BJ (cell line): ENCODE measurements at places on chromosomes 6 and 20.

DNA sequence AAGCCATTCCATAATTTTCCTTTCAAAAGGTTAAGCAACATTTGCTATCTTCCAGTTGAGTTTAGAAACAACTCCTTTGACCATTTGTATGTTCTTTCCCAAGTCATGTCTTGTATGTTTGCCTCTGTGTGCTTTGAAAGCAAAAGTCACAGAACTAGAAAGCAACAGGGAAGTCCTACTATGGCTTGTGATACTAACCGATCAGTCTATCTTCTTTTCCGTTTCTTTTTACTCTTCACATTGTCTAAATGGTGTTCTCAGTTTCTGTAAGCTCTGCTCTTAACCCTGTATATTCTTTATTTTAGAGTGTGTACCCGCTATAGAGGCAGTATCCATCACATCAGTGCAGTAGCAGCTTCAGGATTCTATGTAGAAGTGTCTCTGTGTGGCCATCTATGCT is 32.9 kb downstream of the TMEM244 start:
- no peak for DNase-seq

DNA sequence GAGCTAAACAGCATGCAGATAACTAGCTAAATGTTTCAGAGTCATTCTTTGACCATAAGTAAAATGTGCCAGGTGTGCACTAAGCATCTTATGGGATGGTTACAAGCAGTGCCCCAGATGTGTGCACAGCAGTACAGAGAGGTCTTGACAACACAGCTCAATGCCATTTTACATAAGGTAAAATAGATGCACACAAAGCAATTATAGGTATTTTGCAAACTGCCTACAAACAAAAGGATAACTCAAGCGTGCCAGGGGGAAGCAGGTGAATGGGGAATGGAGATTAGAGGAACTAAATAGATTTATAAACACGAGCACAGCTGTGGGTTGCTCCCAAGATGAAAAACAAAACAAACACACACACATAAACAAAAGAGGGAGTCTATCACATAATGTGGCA is 64.8 kb downstream of the SLC2A10 start:
- no peak for DNase-seq

- DNase-seq: no peak
Observed at GRCh38 chr6:53837865-53838769, 43.3 kb downstream of the LRRC1 start.

DNA sequence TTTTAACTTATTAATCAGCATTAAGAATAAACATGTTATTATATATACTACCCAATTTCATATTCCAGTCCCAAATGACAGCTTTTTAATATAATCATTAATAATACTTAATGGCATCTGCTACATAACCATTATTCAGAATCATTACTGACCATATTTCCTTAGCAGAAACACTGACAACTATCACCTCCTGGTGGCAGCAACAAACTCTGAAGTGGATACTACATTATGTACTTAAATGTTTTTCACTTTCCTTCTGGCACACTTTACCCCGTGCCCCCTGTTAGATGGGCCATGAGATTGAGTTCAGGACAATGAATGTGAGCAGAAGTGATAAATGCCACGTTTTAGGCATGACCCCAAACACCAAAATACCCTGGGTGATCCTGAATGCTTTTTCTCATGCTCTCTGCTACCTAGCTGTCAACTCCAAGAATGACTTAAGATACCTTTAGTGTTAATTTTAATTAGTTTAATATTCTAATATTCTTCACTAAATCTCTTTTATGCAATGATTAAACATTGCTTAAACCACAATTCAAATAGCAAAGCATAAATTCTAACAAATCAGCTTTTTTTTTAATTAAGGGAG is 77.1 kb downstream of the LMBRD1 start:
- DNase-seq: no peak

DNA sequence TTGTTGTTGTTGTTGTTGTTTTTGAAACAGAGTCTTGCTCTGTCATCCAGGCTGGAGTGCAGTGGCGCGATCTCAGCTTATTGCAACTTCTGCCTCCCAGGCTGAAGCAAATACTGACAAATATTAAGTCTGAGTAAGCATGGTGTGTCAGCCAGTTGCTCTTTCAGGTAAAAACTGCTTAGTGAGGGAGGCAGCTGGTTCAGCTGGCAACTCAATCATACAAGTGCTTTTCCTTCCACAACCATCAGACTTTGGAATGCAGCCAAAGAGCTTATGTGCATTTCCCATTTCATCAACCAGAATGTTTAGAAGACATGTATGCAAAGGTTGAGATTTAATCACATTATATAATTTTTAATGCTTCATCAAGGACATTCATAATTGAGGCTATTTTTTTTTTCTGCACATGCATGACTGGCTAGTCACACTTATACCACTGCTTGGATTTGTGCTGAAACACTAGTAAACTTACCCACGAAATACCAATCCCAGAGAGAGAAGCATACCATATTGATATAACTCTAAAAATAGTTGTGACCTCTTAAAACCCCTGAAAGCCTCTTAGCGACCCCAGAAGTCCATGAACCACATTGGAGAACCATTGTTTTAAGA is 56.0 kb downstream of the CLIC5 start:
- DNase-seq: peak; percentile 24

DNA sequence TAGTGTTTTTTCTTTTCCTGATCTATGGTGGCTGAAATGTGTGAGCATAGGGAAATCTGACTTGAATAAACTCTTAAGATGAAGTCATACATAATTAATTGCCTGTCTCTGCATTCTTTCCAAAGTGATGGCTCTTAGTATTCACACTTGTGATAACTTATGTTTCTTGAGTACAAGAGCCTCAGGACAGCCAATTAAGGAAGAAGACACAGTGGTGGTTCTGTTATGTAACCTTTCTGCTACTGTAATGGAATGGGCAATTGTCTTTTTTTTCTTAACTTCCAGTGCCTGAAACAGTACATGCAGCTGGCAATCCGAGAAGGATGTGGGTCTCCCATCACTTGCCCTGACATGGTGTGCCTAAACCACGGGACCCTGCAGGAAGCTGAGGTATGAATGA is 40.1 kb downstream of the RNF144B start:
- DNase-seq: no peak

GRCh38 chr6:45864651-45865050 is 151.0 kb downstream of the CLIC5 start:
- no peak for DNase-seq

GRCh38 chr6:130113201-130113710 is 94.9 kb downstream of the L3MBTL3 start:
- DNase-seq: no peak

- no peak for DNase-seq
Observed at GRCh38 chr6:16805243-16805950, 44.1 kb upstream of the ATXN1 start.

DNA sequence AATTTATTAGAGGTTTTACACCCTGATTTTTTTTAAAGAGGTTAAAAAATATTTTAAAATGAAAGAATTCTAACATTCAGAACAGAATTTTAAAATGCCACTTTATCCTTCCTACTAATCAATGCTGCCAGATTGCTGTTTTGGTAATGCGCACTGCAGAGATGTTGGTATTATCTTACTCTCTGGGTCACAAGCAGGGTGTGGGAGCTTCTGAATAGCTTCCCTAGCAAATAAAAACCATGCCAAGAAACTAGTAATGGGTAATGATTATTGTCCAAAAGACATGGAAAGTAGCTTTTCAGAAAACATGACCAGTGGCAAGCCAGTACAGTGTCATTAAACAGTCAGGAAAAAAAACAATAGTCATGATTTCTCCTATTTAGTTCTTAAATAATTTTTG is 205.4 kb downstream of the TPBG start:
- no peak for DNase-seq

DNA sequence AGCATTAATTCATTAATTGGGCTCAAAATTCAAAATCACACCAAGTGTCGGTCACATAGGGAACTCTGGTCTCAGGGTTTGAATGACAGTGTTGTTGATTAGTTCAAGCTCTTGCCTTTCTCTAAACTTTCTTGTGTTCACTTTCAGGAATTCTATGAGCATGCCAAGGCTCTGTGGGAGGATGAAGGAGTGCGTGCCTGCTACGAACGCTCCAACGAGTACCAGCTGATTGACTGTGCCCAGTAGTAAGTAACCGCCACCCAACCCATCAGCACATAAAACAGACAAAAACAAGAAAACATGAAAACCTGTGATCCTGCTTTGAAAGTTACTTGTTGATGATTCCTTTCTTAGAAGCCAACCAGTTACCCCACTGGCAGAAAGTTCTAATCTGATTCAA is 52.7 kb downstream of the GNAS start:
- DNase-seq: no peak

- no peak for DNase-seq
Observed at GRCh38 chr20:469746-470490, 7.6 kb upstream of the TBC1D20 start.
